C1 segment of cervical spinal cord (tissue), 14 donors: ENCODE measurements at places on chromosomes 2 and 18.

DNA sequence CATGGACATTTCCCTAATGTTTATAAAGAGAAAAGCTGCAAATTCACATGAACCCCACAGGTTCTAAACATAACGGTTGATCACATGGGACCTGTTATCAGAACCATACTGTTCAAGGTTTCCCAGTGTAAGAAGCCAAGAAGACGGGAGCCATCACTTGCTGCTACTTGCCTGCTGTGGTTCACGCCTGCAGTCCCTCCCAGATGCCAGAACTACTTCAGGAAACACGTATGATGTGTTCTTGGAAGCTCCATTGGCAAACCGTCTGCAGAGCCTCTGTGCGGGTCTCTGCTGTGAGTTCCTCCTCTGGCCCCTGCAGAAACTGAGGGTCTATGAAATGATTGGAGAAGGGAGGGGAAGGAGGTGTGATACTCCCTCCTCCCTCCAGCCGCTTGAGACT, 75.2 kb downstream of the CABLES1 start:
- DNase-seq, result no peak

GRCh38 chr2:180161415-180161814, 154.3 kb upstream of the CWC22 start:
- DNase-seq, result no peak

DNA sequence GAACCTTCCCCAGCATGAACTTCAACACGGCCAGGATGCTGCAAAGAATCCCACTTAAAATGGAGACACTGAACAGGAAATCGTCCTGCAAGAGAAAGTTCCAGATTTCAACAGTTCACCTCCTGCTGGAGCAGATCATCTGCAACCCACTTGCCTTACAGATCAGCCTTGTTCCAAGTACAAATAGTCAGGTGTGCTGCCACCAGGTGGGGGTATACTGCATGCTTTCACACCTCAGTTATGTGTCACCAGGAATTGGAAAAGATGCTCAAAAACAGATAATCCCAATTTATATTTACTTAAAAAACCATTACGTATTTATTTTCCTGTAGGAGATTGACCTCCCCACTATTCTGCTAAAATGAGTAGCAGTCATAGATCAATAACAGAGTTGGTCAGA, 212.3 kb downstream of the MGAT5 start:
- DNase-seq, result no peak

- DNase-seq, result no peak
Measured at GRCh38 chr2:80476535-80477117, 172.1 kb upstream of the LRRTM1 start.

DNA sequence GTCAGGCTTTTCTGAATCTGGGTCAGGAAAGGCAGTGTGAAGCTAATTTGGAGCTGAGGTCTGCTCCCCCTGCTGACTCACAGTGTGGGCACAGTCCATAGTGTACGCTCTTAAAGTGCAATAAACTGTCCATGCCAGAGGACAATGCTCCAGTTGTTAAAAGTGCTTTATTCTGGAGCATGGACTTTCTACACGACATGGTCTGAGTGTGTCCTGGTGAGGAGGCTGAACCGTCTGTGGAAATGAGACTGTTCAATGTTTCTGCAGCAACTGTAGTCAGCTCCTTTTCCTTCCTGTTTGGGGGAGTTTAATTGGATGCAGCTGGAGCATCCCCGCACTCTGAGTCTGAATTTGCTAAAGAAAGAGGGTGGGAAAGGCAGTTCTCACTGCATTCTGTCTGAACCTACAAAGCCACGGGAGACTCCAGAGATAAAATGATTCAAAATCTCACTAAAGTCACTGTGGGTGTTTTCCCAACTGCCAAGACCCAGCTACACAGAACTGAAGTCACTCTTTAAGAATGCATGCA, 110.2 kb upstream of the TRIB2 start:
- no peak for DNase-seq

DNA sequence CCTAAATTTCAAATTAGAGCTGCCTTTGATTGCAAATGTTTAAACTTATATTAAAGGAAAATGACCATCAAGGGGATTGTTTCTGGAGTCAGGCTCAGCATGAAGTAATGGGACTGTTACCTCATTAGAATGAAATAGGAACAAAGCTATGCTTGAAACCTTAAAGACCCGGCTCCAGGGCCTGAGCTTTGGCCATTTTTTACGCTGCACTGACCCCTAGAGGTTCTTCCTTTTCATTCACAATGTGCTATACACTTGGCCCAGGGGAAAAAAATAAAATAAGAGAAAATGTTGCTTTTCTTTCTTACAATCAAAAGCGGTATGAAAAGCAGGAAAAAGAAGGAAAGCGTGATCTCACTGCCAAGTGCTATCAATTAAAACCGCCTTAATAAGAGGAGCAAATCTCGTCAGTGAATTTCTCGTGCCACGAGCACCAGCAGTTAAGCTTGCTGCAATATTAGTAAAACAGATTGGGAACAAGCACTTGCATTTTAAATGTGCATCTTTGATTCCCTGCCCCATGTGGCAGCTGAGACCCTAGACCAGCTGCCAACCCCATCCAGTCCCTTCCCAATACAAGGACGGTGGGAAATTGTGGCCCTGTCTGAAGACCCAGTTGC, 96.6 kb downstream of the MBD2 start:
- DNase-seq, result no peak

- DNase-seq, result no peak
Measured at GRCh38 chr18:64752707-64753106, 603.8 kb upstream of the LINC00305 start.

DNA sequence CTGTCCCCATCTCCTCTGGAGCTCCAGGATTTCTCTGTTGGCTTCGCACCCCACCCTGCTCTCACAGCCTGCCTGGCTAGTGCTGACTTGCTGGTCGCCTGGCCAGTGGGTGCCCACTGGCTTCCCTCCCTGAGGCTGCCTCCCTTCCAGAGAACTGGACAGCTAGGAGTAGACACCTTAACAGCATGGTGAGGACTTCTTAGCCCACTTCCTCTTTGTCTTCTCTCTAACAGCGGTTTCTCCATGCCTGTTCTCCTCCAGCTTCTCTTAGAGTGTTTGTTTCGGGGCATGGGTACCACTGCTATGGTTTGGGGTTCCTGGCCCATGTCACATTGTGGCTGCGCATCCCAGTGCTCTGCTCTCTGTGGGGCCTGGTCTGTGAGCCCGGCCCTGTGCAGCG, 37.1 kb downstream of the ZNF532 start:
- DNase-seq, result no peak

GRCh38 chr2:178072383-178073301, at the start of gene PDE11A:
TSS of gene PDE11A (minus strand) at chr2:178072777. CDS start at chr2:178072437, 340 bp downstream.
- peak; percentile 1 for DNase-seq

DNA sequence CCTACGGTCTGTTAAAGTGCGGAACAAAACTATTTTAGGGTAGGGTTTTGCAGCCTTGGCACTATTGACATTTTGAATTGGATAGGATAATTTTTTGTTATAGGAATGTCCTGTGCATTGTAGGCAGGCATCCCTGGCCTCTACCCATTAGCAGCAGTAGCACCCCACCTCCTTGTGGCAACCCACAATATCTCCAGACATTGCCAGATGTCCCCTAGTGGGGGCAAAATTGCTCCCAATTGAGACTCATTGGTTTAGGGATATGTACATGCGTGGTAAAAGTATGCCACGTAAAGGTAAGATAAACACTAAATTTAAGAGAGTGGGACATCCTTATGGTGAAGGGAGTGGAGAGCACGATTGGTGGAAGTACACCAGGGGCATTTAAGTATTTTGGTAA, 4.6 kb downstream of the MIB1 start:
- DNase-seq, result no peak

DNA sequence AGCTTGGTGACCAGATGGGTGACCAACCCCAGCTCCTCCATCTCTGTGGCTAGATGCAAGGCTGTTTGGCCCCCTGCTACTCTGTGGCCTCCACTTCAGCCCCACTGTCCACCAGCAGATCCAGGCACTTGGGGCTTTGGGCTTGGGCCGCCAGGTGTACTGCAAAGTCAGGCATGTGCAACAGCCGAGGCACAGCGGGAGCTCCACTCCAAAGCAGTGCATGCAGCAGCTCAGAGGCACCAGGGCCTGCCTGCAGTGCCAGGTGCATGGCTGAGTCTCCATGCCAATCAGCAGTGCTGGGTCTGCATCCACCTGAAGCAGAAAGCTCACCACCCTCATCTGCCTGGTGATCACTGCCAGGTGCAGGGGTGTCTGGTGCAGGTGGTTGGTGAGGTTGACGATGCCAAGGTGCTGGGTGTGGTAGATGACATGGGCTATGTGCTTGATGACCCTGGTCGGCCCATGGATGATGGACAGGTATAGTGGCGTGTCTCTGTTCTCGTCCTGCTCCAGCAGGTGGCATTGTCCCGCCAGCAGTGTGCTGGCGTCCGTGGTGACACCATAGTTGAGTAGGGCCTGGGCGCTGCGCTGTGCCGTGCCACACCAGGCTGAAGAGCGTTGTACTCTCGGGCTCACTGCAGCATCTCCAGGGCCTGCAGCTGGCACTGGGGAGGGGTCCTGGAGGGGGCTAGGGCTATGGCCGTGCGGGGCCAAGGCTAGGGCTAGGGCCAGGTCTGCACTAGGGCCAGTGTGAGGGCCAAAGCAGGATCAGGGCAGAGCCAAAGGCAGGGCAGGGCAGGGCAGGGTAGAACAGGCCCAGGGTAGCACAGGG, 1.0 kb upstream of the ANKRD62 start:
- DNase-seq, result no peak

GRCh38 chr2:201860636-201861066, 54.3 kb downstream of the CDK15 start:
- peak; percentile 43 for DNase-seq

GRCh38 chr2:145927131-145927950, 1407.4 kb upstream of the ZEB2 start:
- DNase-seq, result no peak

GRCh38 chr18:3995476-3996102, 459.5 kb downstream of the DLGAP1 start:
- no peak for DNase-seq

DNA sequence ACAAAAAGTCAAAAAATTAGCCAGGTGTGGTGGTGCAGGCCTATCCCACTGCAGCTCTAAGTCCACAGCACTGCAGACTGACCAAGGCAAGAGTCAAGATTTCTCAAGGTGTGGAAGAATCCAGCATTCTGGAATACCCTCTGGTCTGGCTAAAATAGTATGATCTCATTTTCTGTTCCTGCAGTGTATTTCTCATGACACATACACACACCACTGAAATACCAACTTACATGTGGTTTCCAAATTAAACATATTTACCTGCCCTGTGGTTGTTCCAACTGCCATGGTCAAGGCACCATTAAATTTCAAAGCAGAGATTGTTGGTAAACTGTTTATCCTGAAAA, 30.9 kb downstream of the NOL10 start:
- DNase-seq, result no peak

GRCh38 chr18:56460581-56460980, 177.8 kb downstream of the TXNL1 start:
- DNase-seq, result no peak

DNA sequence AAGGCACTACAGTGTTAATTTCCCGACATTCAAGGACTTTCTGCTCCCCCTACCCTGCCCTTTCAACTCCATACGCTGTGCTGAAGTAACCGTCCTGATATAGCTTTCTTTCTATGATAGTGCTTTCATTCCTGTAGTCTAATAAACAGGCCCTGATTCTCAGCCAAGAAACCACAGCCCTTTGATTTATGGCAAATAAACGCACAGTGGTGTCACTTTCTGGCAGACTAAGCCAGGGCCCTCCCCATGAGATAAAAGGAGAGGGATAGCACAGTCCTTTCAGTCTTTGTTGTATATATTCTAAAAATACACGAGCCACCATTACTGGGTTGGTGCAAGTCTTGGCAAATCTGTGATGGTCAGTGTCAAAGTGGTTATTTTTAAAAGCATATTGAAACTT, 291.2 kb downstream of the ALPK2 start:
- no peak for DNase-seq

GRCh38 chr2:142286618-142287017, 155.8 kb upstream of the LRP1B start:
- no peak for DNase-seq

DNA sequence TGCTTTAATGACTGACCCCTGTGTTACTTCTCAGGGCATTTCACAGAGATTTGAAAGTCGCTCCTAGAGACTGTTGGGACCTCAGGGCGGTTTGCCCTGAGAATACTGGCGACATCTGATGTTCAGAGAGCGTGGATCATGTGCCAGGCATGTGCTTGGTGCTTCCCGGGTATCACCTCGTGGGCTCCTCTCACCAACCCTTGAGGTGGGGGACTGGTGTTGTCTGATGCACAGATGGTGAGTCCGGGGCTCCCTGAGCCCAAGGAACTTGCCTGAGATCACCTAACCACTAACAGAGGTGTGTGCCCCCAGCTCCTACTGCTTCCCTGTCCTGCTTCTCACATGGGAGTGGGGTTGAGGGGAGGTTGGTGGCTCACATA, 16.2 kb downstream of the ATOH8 start:
- no peak for DNase-seq

GRCh38 chr2:241116606-241117560, 14.8 kb upstream of the MTERF4 start:
- DNase-seq, result no peak

DNA sequence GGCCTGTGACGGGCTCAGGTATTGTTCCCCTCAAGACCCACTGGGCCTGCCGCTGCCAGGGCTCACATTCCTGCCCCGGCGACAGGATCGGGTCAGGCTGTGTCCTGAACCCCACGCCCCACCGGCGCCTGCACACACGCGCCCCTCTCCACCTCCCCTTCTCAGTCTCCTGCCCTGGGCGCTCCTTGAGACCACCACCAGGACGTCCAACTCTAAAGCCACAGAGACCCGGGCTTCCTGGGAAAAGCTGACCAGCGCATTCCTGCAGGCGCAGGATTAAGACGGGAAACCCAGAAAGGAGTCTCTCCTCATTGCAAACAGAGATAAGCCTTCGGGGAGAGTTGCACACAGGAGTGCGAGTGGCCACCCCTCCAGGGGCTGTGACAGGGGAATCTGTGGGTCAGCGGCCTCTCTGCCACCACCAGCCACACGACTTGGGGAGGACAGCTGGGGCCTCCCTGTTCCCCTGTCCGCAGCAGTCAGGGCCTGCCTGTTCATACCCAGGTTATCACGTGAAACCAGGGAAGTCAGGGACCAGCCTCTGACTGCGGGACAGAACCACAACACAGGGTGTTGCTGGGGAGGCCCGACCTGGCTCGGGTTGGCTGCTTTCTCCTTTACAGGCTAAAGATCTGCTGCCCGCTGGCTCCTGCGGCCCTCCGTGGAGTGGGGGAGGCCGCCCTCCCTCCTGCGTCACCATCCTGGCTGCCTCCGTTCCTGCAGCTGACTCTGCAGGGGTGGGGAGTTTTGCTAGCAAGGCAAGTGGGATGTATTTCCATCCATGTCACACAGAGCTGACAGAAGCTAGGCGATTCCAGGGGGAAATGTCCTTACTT, 88.8 kb downstream of the ZCCHC2 start:
- DNase-seq, result peak; percentile 30

DNA sequence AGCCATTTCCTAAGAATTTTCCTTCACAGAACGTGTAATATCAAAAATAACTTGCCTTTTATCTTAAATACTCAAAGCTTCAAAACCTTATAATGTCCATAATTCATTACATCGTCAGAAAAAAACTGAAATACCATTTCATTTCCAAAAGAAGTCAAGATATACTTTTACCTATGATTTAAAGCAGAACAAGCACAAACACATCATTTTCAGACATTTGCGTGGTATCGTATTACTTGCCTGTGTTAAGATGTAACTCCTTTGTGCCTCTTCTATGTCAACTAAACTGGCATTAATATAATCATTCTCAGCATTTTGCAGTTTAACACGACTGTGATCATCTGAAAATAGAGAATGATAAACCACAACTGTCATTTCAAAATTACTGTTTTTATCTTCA, 47.5 kb downstream of the PTPN2 start:
- no peak for DNase-seq

- DNase-seq, result no peak
Measured at GRCh38 chr2:152434395-152435182, 99.6 kb downstream of the FMNL2 start.
